Vagina (tissue), 2 donors: ENCODE measurements at places on chromosomes 12 and 14. TPM values are rescaled to one million over a fixed set of nuclear protein-coding genes. Genes with fewer than 3 reads are reported as not detected.

DNA sequence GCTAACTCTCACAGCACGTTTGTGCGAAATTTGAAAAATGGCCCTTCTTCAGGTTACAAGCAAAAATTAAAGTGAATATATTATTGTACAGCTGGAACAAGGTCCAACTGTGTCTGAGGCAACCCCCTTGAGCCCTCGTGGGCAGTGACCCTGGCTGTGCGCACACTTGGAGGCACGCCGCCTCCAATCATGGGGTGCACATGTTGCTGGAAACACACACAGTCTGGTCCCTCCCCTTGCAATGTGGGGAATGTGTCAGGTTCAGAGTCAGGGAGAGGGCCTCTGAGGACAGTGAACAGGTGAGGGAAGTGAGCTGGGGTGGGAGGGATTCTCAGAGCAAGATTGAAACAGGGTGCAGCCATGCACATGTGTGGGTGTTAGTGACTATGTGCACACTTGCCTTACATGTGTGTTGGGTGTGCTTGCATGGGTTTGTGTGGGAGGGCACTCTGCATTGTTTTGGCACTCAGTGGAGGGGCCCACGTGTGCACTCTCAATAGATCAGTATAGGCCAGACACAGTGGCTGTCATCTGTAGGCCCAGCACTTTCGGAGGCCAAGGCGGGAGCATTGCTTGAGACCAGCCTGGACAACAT lies 9.6 kb downstream of the TSPAN9 start:
- no peak overlapping the region for H3K4me3 ChIP-seq
- peaks cover 58% of the 10 kb centered on the region for H3K4me1 ChIP-seq
- no peaks in the 10 kb centered on the region for H3K36me3 ChIP-seq
- no peak overlapping the region for H3K27ac ChIP-seq
- H3K27me3 ChIP-seq, result no peaks in the 10 kb centered on the region
- no peak for DNase-seq

- DNase-seq, result no peak
- H3K4me1 ChIP-seq, result peaks cover 18% of the 10 kb centered on the region
- no peaks in the 10 kb centered on the region for H3K27me3 ChIP-seq
Measured at GRCh38 chr12:117037289-117038022, 61.8 kb downstream of the TESC start.

DNA sequence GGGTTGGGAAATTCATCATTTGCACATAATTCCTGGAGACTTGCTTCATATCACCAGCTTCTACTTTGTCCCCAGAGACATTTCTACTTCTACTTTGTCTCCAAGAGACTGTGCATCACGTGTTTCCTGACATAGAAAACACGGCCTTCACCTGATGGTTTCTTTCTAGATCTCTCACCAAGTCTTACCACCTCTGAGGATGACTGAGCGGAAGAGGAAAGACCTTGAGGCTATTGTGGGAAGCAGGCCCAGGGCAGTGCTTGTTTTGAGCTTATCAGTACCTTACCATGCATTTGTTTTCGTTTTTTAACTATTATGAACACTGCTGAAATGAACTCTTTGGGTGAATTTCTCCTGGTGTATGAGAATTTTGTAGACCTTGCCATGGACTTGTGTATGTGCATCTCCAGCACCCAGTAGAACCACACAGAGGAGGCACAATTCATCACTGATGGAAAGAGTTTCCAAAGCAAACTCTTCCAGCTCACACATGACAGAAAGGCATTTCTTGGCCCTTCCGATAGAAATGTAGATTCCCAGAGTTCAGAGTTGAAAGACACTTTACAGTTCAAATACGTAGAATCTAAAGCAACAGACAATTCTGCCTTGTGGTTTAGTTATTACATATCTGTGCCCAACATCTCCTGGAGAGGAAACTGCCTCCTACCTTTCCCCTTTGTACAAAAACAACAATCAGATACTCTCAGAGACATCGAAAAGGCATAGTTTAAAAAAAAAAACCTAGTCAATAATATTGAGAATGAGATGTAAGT lies 434.7 kb downstream of the FUT8 start:
- no peaks in the 10 kb centered on the region for H3K4me1 ChIP-seq
- H3K27ac ChIP-seq, result no peak overlapping the region
- H3K36me3 ChIP-seq, result no peaks in the 10 kb centered on the region
- H3K4me3 ChIP-seq, result no peak overlapping the region
- no peak for DNase-seq
- no peaks in the 10 kb centered on the region for H3K27me3 ChIP-seq

DNA sequence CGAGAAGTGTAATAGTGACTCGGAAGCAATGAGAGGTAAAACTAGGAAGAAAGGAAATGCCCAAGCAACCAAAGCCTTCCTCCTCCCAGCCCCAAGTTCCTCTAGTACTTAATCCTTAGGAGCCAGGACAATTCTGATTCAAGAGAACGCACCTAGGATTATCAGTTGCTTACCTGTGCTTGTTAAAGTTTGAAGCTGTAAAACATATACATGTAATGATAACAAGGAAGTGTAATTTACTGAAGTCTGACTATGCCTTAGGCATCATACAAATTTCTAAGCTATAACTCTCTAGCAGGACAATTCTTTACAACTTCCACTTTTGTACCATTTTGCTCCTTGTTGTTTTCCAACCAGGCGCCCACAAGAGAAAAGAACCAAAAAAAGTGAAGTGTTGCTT lies 92.8 kb upstream of the OSBPL8 start:
- no peak overlapping the region for H3K4me3 ChIP-seq
- no peaks in the 10 kb centered on the region for H3K36me3 ChIP-seq
- no peak for DNase-seq
- H3K27ac ChIP-seq, result no peak overlapping the region
- H3K4me1 ChIP-seq, result no peaks in the 10 kb centered on the region

DNA sequence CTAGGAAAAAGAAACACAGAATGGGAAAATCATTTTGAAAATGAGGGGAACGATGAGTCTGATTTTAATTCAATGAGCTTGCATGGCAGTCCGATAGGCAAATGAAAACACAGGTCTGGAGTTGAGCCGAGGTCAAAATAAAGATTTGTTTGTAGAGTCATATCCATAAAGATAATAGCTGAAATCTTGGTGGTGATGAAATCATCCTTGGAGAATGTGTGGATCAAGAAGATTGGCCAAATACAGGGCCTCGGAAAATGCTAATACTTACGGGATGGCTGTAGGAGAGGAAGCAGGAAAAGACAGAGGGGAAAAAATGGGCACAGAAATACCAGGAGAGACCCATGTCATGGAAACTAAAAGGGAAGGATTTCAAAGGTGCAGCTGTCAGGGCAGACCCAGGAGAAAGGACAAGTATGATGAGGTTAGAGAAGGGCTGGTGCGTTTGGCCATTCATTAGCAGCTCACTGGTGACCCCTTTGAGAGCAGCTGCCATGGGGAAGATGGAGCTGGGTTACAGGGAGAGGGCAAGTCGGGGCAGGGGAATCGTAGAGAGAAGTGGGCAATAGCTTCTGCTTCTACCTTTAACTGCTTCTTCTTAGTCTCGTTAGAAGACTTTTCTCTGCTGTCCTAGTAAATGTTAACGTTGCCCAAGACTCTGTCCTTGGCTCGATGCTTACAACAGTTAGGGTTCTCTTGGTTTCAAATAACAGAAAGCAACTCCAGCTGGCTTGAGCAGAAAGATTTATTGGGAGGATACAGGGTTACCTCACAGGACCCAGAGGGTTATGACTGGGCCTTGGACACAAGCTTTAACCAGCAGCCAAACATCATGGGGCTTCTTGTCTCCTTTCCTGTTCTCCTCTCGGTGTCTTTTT lies 161.8 kb downstream of the EFCAB11 start:
- peaks cover 5% of the 10 kb centered on the region for H3K4me1 ChIP-seq
- H3K36me3 ChIP-seq, result no peaks in the 10 kb centered on the region
- no peaks in the 10 kb centered on the region for H3K27me3 ChIP-seq
- H3K27ac ChIP-seq, result peak overlapping the region; percentile 48

DNA sequence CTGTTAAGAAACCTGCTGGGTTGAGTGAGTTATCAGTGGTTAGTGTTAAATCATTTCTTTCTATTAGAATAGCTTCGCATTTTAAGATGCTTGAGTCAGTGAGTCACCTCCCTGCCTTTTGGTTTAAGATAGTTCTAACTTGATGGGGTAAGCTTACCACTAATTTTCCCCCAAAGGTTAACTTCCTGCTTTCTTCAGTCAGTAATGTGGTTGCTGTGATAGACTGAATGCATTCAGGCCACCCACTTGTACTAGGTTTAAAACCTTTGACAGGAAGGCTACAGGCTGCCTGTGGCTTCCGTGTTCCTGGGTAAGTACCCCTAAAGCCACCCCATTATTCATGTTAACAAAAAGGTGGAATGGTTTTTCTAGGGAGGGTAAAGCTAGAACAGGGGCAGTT lies 25.3 kb downstream of the CLEC2A start:
- no peak for DNase-seq
- no peak overlapping the region for H3K27ac ChIP-seq
- no peaks in the 10 kb centered on the region for H3K36me3 ChIP-seq
- no peaks in the 10 kb centered on the region for H3K27me3 ChIP-seq
- H3K4me3 ChIP-seq, result no peak overlapping the region
- H3K4me1 ChIP-seq, result no peaks in the 10 kb centered on the region

DNA sequence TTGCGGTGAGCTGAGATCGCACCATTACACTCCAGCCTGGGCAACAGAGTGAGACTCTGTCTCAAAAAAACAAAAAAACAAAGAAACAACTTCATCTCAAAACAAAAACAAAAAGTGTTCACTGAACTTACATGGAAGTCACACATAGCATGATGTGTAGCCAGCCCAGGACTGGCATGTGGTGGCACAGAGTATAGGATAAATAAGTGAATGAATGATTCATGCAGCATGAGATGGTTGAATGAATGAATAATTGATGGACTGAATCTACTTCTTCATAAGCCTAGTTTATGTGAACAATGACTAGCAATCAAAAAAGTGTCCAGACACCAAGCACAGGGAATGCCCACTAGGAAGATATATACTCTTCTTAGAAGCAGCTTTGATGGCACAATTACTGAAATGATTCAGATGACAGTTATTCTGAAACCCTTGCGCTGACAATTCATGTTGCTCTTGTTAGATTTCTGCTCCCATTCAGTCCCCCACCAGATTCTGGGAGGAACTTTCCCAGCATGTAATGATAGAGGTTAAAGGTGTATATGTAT lies 31.6 kb upstream of the SERPINA6 start:
- H3K27ac ChIP-seq, result no peak overlapping the region
- peaks cover 5% of the 10 kb centered on the region for H3K4me1 ChIP-seq
- H3K4me3 ChIP-seq, result no peak overlapping the region
- no peak for DNase-seq

A2M gene
- total RNA-seq, result 274 TPM

ALX1 gene
- total RNA-seq, result 2.0 TPM

TAS2R13 gene
- total RNA-seq, result 7.1 TPM
